ENCODE measurements at places on chromosomes 3 and 15.

GRCh38 chr3:147497286-147497685 lies 88.1 kb downstream of the ZIC1 start:
- no peak for DNase-seq

DNA sequence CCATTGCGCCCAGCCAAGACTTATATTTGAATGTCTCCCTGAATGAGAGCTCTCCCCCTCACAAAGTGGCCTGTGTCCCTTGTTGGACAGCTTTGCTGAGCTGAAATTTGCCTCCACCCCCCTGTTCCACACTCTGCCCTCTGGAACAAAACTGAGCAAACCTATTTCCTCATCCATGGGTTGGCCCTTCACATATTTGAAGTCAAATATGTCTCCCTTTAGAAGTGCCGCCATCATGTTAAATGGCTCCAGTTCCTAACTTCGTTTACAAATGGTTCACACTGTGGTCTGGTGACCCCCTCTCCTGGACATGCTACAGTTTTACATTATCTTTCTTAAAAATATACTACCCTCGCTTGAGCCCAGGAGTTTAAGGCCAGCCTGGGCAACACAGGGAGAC lies 4.6 kb downstream of the PLIN1 start:
- DNase-seq = no peak

DNA sequence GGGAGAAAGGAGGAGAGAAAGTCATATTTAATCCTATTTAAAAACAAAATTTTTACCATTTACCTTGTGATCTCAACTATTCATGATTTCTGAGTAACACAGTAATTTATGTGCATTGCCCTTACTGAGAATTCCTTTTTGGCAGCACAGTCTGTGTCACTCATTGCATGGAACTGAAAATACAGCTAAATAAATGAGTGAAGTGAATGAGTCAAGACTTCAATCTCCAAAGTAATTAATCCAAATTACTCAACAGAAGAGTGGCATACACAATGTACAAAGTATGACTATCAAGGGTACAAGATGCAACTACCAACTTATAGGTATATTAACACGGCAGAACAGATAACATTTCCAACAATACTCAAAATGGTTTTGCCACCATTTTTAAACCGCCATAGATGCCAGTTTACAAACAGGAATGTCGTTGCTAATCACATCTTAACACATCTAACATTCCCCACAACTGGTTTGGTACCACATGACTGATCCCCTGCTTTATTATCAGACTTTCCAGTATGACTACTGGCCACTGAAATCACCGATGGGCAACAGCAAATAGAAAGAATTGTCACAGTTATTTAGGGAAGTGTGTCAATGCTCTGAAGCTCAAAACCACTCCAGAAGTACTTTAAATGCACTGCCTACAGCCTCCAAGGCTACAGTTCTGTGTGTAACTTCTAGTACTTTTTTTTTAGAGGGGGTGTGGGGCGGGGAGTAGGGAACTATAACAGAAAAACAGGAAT lies 410.4 kb downstream of the SHQ1 start:
- DNase-seq = peak; percentile 91

- DNase-seq = no peak
Measured at GRCh38 chr3:153897842-153898241, 223.3 kb upstream of the ARHGEF26 start.

GRCh38 chr15:77528290-77528967 lies 104.3 kb downstream of the LINGO1 start:
- no peak for DNase-seq

GRCh38 chr3:30752491-30752890 lies 142.0 kb downstream of the GADL1 start:
- no peak for DNase-seq

- DNase-seq = no peak
Measured at GRCh38 chr3:8851703-8852102, 82.3 kb upstream of the OXTR start.

DNA sequence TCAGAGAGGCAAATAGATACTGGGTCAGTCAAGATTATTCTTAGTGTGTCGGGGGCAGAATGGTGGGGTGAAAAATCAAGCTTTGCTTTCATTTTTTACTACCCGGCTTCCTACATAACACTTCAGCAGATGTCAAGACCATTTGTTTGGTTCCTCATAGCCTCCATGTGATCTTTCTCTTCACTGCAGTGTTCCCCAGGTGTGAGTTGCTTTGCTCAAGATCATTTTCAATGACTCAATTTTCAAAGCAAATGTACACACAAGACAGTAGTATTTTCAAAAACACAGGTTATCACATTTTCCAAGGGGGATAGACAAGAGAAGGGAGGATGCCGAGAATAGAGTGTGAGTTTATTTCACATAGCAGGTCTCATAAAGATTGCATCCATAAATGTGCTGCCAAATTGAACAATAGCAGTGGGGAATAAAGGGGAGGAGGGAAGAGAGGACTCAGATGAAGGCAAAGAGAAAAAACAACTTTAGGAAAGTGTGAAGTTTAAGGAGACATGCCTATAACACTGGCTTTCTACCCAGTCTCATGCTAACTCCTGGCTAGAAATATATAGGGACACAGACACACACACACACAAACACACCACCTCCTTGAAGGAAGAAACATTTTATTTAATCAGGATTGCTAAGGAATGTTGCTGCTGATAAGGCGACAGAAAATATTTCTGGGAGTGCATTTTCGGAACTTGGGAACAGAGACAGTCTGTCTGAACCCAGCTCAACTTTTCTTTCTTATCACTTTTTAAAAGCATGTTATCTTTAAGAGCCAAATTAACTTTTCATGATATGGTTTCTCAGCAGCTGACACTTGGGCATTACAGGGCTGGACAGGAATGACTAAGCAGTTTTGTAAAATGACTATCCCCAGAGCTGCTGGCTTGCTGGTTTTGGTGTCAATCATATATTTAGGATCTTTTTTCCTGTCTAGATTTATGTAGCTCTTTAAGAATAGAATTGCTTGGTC lies 402.4 kb downstream of the RBMS3 start:
- peak; percentile 87 for DNase-seq

DNA sequence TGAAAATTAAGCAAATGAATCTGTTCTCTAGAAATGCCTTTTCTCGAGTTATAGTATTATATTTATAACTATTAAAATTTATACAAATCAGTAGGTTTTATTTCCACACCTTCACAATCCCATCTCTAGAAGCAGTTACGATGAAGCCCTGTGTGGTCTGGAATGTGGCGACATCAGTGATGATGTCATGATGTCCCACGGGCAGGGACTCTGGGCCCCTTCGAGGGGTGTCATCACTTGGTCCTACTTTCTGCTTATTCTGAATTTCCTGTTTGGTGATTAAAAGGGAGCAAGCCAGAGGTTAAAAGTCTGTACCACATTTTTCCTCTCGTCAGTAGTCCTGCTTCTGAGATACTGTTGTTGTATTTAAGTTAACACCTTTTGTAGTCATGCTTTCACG lies 67.4 kb downstream of the PIK3R4 start:
- no peak for DNase-seq

GRCh38 chr15:30859091-30859874 lies 44.4 kb upstream of the FAN1 start:
- peak; percentile 26 for DNase-seq

GRCh38 chr15:83380682-83381081 lies 66.5 kb upstream of the SH3GL3 start:
- peak; percentile 42 for DNase-seq

DNA sequence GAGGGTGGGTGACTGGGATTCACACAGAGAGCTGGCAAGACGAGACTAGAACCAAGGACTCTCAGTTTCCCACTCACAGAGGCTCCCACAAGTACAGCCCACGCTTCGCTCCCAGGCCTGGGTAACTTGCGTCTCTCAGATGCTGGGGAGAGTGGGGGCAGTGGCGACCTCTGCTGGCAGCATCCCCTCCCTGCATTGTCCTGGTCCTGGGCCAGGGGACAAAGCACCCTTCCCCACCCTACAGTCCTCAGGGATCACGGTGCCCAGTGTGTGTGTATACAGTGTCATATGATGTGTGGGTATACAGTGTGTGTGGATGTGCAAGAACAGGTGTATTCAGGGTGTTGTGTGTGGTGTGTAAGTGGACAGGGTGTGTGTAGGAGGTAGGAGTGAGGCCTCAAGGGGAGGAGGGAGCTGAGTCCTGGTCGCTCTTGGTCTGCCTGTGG lies 12.8 kb downstream of the VILL start:
- peak; percentile 41 for DNase-seq

- DNase-seq = no peak
Measured at GRCh38 chr3:56019490-56020146, 448.6 kb downstream of the ERC2 start.

All from hematopoietic multipotent progenitor cell treated with erythropoietin and hydrocortisone succinate and interleukin-3 and kit ligand, for 8 days (in vitro differentiated cells).